ENCODE measurements at places on chromosomes 16 and 17.

DNA sequence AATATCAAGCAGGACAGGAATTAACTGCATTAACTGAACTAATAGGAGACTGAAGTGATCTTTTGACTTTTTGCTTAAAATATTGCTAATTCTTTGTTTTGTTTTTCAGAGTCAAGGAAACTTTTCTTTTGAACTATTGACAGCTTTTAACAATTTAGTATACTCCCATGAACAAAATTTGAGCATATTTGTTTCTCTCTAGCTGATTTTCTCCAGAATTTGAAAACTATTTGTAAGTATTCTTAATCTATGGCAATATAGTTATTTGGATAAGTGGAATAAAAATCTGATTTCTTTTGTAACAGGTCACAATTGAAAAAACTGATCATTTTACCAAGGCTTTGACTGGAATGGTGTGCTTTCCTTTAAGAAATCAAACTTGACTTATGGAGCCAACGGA lies 7.0 kb upstream of the SCPEP1 start:
- no peak for DNase-seq

GRCh38 chr17:53142890-53143289 lies 679.8 kb upstream of the KIF2B start:
- DNase-seq = no peak

DNA sequence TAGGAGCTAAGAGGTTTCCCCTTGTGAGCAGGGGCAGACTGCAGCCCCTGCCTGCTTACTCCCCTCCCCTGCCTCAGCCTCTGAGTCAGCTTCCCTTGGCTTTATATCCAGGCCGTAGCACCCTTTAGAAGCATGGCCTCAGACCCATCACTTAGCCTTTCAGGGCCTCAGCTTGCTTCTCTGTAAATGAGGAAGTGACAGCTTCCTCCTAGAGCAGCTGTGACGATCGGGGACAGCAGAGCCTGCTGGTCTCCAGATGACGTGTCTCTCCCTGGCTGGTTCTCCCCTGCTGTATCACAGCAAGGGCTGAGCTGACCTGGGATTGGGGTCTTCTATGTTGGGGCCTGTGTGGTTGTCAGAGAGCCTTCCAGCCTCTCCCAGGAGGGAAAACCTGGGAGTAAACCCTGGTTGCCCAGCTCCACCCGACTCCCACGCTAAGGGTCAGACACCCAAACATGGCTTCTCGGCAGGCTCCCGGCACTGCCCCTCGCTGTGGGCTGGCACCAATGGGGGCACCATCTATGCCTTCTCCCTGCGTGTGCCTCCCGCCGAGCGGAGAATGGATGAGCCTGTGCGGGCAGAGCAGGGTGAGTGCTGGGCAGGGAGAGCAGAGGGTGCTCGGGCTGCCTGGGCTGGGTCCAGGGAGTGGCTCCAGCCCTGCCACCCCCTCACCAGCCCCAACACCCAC lies 16.3 kb upstream of the MYO15B start:
- DNase-seq = no peak

- DNase-seq = peak; percentile 34
Observed at GRCh38 chr17:77556383-77557061, 402.0 kb upstream of the TNRC6C start.

GRCh38 chr17:4073983-4074830 lies 68.6 kb downstream of the ZZEF1 start:
- no peak for DNase-seq

DNA sequence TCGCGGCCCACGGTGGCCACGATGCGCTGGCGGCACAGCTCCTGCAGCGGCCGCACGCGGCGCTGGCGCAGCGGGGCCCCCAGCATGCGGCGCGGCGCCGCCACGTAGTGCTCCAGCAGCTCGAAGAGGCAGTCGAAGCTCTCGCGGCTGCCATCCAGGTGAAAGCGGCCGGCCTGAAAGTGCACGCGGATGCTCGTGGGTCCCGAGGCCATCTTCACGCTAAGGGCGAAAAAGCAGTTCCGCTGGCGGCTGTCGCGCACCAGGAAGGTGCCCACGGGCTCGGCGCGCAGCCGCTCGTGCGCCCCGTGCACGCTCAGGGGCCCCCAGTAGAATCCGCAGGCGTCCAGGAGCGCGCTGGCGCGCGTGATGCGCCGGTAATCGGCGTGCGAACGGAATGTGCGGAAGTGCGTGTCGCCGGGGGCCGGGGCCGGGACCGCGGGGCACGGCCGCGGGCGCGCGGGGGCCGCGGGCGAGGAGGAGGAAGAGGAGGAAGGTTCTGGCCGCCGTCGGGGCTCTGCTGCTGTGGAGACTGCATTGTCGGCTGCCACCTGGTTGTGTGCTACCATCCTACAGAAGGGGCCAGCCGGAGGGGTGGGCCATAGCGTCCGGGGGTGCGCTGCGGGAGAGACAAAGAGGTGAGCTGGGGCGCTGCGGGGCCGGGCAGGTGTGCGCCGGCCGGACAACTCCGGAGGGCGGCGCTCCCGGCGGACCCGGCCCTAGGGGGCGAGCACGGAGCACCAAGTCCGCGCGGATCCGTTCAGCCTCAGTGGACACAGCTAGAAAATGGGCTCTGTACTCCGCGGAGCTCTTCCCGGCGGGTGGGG lies 879 bp downstream of the SOCS1 start:
- DNase-seq = peak; percentile 81

GRCh38 chr17:79006046-79006445 lies 3.5 kb downstream of the CANT1 start:
- DNase-seq = no peak

DNA sequence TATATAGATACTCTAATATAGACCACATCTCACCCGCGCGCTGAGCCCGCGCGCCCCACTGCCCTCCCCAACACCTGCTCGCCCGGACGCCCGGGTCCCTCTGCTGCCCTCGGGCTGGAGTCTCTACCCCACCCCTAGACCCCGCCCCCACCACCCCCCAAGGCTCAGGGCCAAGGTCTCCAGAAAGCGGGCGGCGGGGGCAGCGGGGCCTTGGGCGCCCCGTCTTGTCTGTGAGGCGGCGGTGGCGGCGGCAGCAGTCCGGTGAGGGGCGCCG lies 2.6 kb downstream of the HES7 start:
- DNase-seq = no peak

GRCh38 chr17:35612924-35613521 lies 25.9 kb downstream of the AP2B1 start:
- no peak for DNase-seq

GRCh38 chr17:62720126-62720850 lies 87.8 kb downstream of the MARCHF10 start:
- DNase-seq = no peak

DNA sequence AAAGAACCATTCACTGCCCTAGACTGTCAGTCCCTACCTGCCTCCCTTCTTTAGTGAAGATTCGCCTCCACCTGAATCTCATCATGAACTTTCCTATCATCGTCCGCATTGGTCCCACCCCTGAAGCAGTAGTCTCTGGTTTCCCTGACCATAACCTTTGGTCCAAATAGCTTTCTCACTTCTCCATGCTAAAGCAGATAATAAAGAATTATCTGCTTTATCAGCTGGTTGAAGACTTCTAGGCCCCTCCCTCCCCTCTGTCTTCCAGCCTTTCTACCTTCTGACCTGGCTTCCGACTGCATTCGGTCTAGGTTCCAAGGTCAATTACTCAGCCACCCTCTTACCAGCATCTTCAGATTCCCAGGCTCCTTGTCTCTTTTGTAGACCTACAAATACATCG lies 650.9 kb downstream of the HS3ST4 start:
- no peak for DNase-seq

DNA sequence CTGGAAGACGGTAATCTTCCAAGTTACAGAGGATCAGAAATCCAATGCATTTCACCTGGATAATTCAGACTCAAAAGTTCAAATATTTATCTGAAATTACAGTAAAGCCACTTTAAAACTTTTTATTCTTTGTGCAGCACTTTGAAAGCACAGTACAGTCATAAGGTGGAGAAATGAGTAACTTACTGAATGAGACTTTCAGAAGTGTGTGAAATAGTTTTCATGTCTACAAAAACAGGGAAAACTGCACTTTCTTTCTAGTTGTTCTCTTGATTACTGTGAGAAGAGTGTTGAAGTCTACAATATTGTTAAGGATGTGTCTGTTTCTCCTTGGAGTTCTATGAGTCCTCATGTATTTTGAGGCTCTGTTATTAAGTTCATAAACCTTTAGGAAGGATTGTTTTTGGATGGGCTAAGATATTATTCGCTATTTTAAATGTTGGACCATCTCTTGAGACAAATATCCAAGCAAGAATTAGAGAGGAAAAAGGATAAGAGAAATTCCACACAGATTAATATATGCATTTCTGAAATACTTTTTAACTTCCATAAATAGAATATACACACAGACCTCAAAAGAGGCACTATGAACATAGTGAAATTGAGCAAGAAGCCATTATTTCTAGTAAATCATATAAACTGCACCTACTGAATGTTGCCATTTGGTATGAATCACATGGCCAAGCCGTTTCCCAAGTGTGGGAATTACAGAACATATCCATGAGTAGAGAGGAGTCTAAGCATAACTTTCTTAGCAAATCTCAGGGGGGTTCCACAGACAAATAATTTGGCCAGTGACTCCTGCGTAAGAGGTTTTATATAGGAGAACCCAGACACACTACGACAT lies 83.6 kb upstream of the PLEKHM1 start:
- DNase-seq = no peak

DNA sequence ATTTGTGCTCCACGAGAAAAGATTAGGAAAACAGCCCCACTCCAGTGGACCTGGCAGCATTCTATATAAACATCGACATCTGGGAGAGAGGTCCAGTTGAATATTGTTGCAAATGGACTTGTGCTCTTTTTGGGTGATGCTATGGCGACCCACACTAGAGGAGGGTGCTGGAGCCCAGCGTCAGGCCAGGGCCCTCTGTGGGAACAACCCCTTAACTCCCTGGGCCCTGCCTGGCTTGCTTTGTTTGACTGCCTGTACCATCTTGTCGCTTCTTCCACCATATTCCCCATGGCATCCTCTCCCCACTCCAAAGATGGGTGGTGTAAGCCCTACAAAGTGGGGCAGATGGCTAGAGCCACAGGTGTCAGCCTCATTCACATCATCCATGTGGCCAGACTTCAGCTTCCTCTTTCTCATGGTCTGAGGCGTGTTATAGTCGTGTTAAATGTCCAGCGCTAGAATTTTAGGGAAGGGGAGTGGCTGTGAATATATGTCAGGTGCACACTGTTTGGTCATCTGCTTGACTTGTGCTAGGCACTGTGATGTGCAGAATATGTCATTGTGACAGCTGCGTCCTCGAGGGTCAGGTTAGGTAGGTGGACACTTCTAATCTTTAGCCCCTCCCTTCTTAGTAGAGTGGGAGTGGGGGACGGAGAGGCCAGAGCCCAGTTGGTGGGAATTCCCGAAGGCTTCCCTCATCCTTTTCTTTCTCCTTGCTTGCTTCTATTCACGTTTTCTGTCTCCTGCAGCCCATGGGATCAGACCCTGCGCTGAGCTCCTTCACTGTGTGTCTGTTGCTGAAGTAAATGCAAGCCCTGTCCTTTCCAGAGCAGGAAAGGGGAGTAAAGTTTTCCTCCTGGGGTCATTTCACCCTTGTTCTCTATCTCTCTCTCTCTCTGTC lies 49.8 kb downstream of the MPRIP start:
- no peak for DNase-seq

- DNase-seq = no peak
Observed at GRCh38 chr17:72136692-72137091, 15.9 kb downstream of the SOX9 start.

DNA sequence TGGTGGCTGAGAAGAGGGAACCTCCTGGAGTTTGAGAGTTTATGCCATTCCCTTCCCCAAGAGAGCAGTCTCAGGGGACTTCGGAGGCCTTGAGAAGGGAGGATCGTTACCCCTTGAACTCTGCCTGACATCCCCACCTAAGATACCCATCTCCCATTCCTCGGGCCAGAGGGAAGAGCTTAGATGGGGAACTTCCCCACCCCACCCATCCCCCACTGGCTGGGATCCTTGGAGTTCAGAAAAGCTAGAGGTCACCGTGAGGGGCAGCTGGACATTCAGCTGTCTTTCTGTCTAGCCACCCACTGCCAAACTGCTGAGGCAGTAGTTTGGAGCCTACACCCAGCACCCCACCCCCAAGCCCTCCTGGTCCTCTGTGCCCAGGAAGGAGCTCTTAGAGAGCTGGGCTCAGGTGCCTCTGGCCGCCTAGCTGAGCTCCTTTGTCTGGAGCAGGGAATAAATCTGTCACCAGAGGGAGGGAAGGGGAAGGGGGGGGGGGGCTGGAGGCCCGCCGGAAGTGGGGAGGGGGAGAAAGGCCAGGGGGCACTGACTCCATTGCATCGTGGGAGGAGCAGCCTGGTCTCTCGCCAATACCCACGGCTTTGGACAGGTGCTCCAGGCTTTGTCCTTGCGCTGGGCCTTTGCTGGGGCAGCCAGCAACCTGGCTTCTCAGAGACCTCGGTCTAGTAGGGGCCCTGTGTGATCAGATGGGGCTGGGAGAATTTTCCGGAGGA lies 1.0 kb downstream of the HSD11B2 start:
- peak; percentile 72 for DNase-seq

GRCh38 chr17:35127751-35128514 lies 6.5 kb downstream of the FNDC8 start:
- peak; percentile 39 for DNase-seq

- DNase-seq = peak; percentile 42
Observed at GRCh38 chr16:67271446-67271845, 7.9 kb upstream of the PLEKHG4 start.

DNA sequence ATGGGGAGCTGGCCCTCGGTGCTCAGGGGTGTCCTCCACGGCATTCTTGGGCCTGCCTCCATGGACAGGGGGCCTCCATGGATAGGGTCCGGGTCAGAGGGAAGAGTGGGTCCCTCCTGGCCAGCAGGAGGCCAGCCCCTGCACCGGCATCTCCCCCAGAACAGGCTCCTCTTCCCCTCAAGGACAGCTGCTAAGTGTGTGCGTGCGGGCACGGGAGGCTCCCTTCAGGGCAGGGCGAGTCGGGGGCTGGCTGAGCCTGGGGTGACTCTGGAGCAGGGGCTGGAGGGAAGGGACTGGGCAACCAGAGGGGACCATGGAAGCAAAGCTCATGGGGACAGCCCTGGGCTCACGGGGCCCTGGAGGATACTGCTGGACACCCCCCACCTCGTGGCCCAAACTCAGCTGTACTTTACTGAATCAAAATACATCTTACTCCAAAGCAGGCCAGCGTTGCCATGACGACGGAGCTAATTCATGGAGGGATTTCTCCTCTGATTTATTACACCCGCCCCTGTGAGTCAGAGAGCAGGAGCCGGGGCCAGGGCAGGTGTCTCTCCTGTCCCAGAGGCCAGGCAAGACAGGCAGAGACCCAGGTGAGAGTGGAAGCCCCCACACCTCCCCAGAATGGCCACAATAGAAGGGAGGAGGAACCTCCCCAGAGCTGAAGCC lies 2.1 kb downstream of the CASKIN1 start:
- DNase-seq = no peak

GRCh38 chr17:76385892-76386786 lies 1.7 kb downstream of the SPHK1 start:
- peak; percentile 83 for DNase-seq

All from kidney (tissue), 22 donors.